ENCODE measurements at places on chromosomes 4 and X.

GRCh38 chr4:101711590-101712260 is 78.8 kb upstream of the BANK1 start:
- no peak overlapping the region for H3K4me3 ChIP-seq
- H3K4me1 ChIP-seq, result no peaks in the 10 kb centered on the region
- no peak overlapping the region for H3K27ac ChIP-seq
- no peaks in the 10 kb centered on the region for H3K36me3 ChIP-seq

GRCh38 chrX:39772057-39772832 is 325.5 kb downstream of the BCOR start:
- H3K27ac ChIP-seq, result peak overlapping the region; percentile 62
- no peak for DNase-seq
- no peaks in the 10 kb centered on the region for H3K27me3 ChIP-seq
- H3K4me1 ChIP-seq, result peaks cover 15% of the 10 kb centered on the region
- no peak overlapping the region for H3K4me3 ChIP-seq
- H3K36me3 ChIP-seq, result no peaks in the 10 kb centered on the region

- no peaks in the 10 kb centered on the region for H3K36me3 ChIP-seq
- no peaks in the 10 kb centered on the region for H3K4me1 ChIP-seq
- H3K27me3 ChIP-seq, result no peaks in the 10 kb centered on the region
Measured at GRCh38 chr4:91851456-91851855, 452.3 kb upstream of the GRID2 start.

DNA sequence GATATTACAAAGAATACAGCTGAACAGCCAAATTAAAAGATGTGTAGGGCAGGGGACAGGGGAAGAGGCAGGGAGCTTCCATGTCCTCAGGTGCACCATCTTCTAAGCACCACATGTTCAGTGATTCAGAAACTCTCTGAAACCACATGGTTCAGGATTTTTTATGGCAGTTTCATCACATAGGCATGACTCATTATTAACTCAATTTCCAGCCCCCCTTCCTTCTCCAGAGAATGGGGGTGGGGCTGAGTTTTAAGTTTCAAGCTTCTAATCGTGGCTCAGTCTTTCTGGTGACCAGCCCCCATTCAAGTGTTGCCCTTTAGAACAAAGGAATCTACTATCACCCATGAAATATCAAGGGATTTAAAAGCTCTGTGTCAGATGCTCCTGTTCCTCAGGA is 317.8 kb upstream of the GALNT7 start:
- no peaks in the 10 kb centered on the region for H3K4me1 ChIP-seq
- H3K27me3 ChIP-seq, result no peaks in the 10 kb centered on the region
- no peak overlapping the region for H3K4me3 ChIP-seq
- DNase-seq, result no peak

DNA sequence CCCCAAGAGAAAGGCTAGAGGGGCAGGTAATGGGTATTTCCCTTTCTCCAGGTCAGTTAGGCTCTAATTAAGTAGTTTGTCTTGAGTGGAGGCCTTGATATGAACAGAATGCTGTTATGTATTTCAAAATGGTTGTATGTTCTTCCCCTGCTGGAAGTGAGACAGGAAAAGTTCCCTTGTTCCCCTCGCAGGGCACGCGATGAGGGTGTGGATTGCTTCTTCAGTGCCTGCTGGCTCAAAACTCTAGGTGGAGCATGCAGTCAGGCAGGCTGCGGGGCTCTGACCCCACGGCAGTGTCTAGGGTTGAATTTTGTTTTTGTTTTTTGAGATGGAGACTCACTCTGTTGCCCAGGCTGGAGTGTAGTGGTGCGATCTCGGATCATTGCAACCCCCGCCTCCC is 341.0 kb upstream of the ZCCHC13 start:
- no peak overlapping the region for H3K27ac ChIP-seq
- H3K36me3 ChIP-seq, result no peaks in the 10 kb centered on the region
- DNase-seq, result no peak
- peaks cover 11% of the 10 kb centered on the region for H3K4me1 ChIP-seq
- no peaks in the 10 kb centered on the region for H3K27me3 ChIP-seq

GRCh38 chr4:82523179-82523578 is 38.6 kb downstream of the TMEM150C start:
- no peaks in the 10 kb centered on the region for H3K4me1 ChIP-seq
- no peak for DNase-seq
- H3K27me3 ChIP-seq, result no peaks in the 10 kb centered on the region

DNA sequence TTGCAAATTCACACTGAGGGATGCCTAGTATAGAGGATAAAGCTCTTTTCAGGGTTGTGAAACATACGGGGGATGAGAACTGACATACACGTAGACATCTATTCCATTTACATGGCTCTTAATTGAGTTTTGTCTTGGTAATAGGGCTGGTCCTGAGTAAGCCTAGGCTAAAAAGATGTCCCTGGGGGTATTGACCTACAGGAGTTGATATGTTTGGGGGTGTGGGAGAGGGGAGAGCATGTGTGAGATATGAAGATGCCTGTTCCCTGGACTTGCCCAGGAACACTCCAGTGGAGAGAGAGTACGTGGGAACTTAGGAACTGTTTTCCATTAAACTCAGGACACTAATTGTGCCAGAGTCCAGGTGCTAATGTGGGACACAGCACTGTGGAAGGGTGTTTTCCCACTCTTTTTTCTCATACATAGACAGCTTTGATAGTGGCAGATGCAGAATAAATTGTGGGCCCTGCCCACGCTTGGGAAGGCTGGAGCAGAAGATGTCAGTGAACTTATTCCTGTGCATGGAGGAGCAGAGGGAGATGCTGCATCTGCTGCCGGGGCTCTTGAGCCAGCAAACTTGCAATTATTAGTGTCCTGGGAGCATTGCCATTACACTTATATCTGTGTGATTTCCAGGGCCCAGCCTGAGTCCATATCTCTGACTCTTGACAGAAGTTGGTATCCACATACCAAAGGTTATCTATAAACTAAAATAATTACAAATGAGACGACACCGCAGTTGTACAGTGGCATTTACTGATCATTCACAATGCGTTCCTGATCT is 20.7 kb downstream of the SYNPO2 start:
- H3K27ac ChIP-seq, result peak overlapping the region; percentile 89
- DNase-seq, result no peak
- no peak overlapping the region for H3K4me3 ChIP-seq
- H3K27me3 ChIP-seq, result no peaks in the 10 kb centered on the region
- no peaks in the 10 kb centered on the region for H3K36me3 ChIP-seq
- H3K4me1 ChIP-seq, result no peaks in the 10 kb centered on the region

DNA sequence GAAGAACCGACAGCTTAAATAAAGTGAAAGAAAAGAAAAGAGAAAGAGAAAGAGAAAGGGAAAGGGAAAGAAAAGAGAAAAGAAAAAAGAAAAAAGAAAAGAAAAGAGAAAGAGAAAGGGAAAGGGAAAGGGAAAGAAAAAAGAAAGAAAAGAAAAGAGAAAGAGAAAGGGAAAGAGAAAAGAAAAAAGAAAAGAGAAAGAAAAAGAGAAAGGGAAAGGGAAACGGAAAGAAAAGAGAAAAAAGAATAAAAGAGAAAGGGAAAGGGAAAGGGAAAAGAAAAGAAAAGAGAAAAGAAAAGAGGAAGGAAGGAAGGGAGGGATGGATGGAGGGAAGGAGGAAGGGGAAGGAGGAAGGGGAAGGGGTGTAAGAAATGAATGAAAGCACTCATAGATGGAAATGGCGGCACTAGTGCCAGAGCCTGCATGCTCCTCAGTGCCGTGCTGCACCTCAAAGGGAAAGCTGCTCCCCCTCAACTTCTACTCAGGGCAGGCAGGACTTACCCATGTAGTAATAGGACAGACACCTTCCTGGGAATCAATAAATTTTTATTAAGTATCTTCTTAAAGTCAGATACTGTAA is 70.7 kb downstream of the AFAP1 start:
- no peaks in the 10 kb centered on the region for H3K27me3 ChIP-seq
- H3K36me3 ChIP-seq, result peaks cover 7% of the 10 kb centered on the region
- peak overlapping the region; percentile 89 for H3K27ac ChIP-seq
- DNase-seq, result no peak

DNA sequence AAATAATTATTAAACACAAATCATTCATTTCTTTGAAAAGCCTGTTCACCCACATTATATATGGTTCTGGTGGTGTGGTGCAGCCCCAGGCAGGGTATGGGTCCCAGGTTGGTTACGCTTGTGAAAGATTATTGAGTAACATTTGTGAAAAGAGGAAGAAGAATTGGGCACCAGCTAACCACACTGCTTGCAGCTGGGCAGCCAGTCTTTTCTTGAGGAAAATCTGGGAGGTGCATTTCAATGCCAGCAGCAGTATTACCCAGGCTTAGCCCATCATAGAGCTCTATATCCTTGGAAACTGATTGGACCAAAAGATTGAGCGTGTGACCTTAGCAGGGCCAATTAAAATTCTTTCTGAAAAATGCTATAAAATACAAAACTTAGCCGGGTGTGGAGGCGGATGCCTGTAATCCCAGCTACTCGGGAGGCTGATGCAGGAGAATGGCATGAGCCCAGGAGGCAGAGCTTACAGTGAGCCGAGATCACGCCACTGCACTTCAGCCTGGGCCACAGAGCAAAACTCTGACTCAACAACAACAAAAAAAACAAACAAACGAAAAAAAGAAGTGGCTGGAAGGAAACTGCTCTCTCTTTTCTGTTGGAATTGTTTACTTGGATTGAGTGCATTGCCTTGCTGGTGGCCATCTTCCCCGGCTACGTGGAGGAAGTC is 9.7 kb upstream of the PLAC8 start:
- DNase-seq, result no peak
- H3K4me1 ChIP-seq, result no peaks in the 10 kb centered on the region
- no peaks in the 10 kb centered on the region for H3K27me3 ChIP-seq

DNA sequence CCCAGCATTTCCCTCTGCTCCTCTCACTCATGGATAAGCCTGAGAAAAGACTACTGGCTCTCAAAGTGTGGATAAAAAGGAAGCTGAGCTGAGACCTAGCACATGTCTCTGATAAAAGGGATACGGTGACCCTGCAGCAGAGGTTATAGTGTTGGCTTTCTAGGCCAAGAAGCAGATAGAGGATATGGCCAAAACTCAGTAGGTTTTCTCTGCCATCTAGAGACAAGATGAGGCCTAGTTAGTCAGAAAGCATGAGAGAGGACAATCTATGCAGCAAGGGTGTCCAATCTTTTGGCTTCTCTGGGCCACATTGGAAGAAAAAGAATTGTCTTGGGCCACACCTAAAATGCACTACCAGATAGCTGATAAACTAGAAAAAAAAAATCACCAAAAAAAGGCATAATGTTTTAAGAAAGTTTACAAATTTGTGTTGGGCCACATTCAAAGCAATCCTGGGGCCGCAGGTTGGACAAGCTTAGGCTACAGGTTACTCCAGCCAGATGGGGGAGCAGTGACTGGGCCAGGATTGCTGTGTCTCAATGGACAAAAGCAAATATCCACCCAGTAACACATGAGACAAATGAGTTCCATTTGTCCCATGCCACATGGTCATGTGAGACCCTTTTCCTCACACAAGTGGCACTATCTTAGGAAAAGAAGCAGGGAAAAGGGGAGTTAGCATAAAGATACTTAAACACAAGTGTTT is 411.4 kb downstream of the INPP4B start:
- no peaks in the 10 kb centered on the region for H3K36me3 ChIP-seq
- no peaks in the 10 kb centered on the region for H3K4me1 ChIP-seq
- DNase-seq, result no peak
- no peaks in the 10 kb centered on the region for H3K27me3 ChIP-seq

- H3K27me3 ChIP-seq, result no peaks in the 10 kb centered on the region
- H3K36me3 ChIP-seq, result no peaks in the 10 kb centered on the region
- H3K27ac ChIP-seq, result no peak overlapping the region
- no peak overlapping the region for H3K4me3 ChIP-seq
- no peaks in the 10 kb centered on the region for H3K4me1 ChIP-seq
Measured at GRCh38 chr4:133347409-133347808, 198.3 kb downstream of the PCDH10 start.

GRCh38 chr4:173652283-173652931 is 122.4 kb upstream of the HAND2 start:
- H3K27ac ChIP-seq, result peak overlapping the region; percentile 71
- DNase-seq, result peak; percentile 69
- no peaks in the 10 kb centered on the region for H3K27me3 ChIP-seq

GRCh38 chr4:153419673-153420278 is 46.4 kb upstream of the TMEM131L start:
- no peak overlapping the region for H3K4me3 ChIP-seq
- peaks cover 4% of the 10 kb centered on the region for H3K4me1 ChIP-seq
- no peak for DNase-seq
- peak overlapping the region; percentile 28 for H3K27ac ChIP-seq

GRCh38 chr4:173935622-173936405 is 347.7 kb downstream of the FBXO8 start:
- H3K4me1 ChIP-seq, result peaks cover 37% of the 10 kb centered on the region
- no peak overlapping the region for H3K4me3 ChIP-seq
- H3K27me3 ChIP-seq, result no peaks in the 10 kb centered on the region
- DNase-seq, result no peak

GRCh38 chr4:8591626-8592365 is 769 bp upstream of the CPZ start:
- H3K27ac ChIP-seq, result no peak overlapping the region
- peaks cover 13% of the 10 kb centered on the region for H3K4me1 ChIP-seq

DNA sequence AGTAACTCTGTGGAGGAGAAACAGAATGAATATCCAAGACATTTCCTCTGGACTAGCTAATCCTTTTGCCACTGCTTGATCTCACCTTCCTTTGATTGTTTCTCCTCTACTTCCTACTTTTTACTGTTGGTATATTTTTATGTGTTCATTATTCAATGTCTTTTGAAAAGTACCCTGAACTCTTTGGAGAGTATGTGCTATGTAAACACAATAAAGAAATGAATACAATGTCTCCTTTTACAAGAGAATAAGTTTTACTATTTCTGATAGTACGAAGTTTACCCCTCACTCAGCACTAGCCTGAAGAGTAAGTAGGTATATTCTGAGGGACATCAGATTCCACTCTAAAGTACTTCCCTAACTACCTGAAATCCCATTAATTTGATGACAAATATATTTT is 19.9 kb downstream of the CLDN2 start:
- no peak overlapping the region for H3K4me3 ChIP-seq
- no peaks in the 10 kb centered on the region for H3K27me3 ChIP-seq
- H3K36me3 ChIP-seq, result no peaks in the 10 kb centered on the region
- DNase-seq, result no peak
- no peaks in the 10 kb centered on the region for H3K4me1 ChIP-seq
- no peak overlapping the region for H3K27ac ChIP-seq

- H3K4me3 ChIP-seq, result no peak overlapping the region
- DNase-seq, result no peak
- no peaks in the 10 kb centered on the region for H3K27me3 ChIP-seq
- H3K4me1 ChIP-seq, result no peaks in the 10 kb centered on the region
- no peaks in the 10 kb centered on the region for H3K36me3 ChIP-seq
Measured at GRCh38 chrX:20968996-20969395, 405.2 kb upstream of the CNKSR2 start.

GRCh38 chr4:108744307-108744706 is 18.5 kb downstream of the ETNPPL start:
- no peaks in the 10 kb centered on the region for H3K4me1 ChIP-seq
- DNase-seq, result no peak
- no peak overlapping the region for H3K4me3 ChIP-seq
- no peaks in the 10 kb centered on the region for H3K36me3 ChIP-seq

GRCh38 chr4:68885545-68885944 is 66.1 kb downstream of the UGT2A3 start:
- no peaks in the 10 kb centered on the region for H3K4me1 ChIP-seq
- H3K4me3 ChIP-seq, result no peak overlapping the region
- no peak overlapping the region for H3K27ac ChIP-seq
- DNase-seq, result no peak

- H3K27ac ChIP-seq, result no peak overlapping the region
- no peak overlapping the region for H3K4me3 ChIP-seq
- DNase-seq, result no peak
- no peaks in the 10 kb centered on the region for H3K36me3 ChIP-seq
- no peaks in the 10 kb centered on the region for H3K27me3 ChIP-seq
- H3K4me1 ChIP-seq, result no peaks in the 10 kb centered on the region
Measured at GRCh38 chr4:112753333-112753732, 116.4 kb downstream of the LARP7 start.

GRCh38 chr4:174281182-174281737 is 2.2 kb downstream of the FBXO8 start:
- no peaks in the 10 kb centered on the region for H3K27me3 ChIP-seq
- DNase-seq, result no peak
- H3K4me3 ChIP-seq, result no peak overlapping the region
- peak overlapping the region; percentile 11 for H3K27ac ChIP-seq
